ENCODE measurements at places on chromosomes 13 and 19.
A peak's percentile ranks its signal among the peaks of the same experiment; 100 is the strongest.

DNA sequence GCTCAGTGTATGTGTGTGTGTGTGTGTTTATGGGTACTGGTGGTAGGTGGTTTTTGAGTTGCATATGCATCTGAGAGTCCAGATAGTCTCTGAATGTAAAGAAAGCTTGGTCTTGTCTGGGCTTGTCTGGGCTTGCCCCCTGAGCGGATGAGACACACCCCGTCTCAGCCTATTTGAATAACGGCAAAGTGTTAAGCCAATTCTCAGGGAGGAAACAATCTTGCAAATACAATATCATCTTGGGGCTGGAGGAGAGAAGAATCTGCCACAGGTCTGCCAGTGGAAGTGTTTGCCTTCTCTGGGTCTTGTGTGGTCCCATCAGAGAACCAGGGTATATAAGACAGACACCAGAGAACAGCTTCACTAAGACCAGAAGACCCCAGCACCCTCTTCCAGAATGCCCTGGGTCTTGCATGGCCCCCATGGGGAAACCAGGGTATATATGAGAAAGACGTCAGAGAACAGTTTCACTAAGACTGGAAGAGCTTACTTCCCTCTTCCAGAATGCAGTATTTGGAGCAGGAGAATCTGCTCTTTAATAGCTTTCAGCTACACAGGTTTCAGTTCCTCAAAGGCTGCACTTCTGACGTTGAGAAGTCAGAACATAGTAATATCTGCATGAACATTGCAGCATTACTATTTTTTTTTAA lies 13.3 kb downstream of the CD70 start:
- DNase-seq: peak; percentile 30

GRCh38 chr13:26449063-26449848 lies 108.2 kb upstream of the WASF3 start:
- DNase-seq: no peak

DNA sequence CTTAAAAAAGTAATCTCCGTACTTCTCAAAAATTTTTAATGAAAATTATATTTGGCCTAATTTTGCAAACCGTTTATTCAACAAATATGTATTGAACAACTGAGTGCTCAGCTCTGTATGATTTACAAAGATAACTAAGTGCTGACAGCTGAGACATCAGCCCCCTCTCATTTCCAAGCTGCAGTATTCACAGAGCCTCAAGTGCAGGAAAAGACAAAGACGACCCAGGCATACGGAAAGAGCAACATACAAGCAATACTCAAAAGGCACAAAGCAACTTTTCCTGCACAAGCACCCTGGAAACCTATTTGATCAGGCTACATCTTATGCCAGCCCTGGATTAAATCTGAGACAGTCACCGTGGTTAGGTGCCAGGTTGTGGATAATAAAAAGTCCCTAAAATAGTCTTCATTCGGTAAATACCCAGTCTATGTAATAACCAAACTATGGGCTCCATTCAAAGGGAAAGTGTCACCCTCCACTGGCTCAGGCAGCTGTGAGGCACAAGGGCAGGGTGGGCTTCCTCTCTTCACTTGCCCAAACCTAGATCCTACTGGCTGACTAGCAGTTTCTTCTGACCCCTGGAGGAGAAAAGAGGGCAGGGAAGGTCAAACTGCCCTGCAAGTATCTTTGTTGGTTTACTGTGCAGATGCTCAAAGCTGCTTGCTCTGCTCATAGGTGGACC lies 65.5 kb downstream of the TBC1D4 start:
- no peak for DNase-seq

- no peak for DNase-seq
Measured at GRCh38 chr13:24203273-24203672, 42.8 kb downstream of the SPATA13 start.

GRCh38 chr13:71395053-71395452 lies 472.0 kb downstream of the DACH1 start:
- no peak for DNase-seq

GRCh38 chr19:3467437-3468198 lies 12.7 kb downstream of the SMIM24 start:
- no peak for DNase-seq
